ENCODE measurements at places on chromosomes 7 and 10.

DNA sequence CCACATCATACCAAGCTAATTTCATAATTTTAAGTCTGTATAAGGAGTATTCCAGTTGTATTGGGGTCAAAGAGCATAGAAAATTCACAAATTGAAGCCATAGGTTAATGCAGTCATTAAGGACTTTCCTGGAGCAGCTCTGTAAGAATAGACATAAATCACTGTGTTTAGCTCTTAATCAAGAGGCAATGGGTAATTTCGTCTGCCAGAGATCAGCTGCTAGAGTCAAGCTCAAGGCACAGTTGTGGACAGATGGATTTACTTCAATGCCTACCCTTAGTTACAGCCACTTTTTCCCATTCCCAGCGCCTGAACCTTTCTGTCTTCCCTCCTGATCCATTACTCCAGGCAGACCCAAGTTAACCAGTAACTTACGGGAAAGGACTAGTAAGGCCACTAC is 40.6 kb upstream of the AGBL3 start:
- no peak for DNase-seq

DNA sequence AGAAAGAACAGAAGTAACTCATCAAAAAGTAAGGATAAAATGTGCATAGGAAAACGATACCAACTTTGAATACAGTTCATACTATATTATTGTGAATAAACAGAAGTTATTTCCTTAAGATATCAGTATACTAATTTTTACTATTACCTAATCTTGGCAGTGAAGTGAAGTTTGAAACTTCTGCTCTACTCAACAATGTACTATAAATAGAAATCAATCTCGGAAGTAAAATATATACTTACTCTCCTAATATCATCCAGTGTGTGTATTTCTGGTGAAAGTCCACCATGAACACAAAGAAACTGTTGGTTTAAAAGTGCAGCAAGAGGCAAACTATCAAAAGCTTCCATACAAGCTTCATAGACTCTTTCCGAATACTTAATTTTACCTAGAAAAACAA is 24.6 kb downstream of the PPP3CB start:
- no peak for DNase-seq

- DNase-seq, result peak; percentile 12
Measured at GRCh38 chr10:97278491-97278989, 13.9 kb downstream of the ARHGAP19 start.

GRCh38 chr7:40232242-40232893 is 97.6 kb downstream of the SUGCT start:
- DNase-seq, result peak; percentile 1

DNA sequence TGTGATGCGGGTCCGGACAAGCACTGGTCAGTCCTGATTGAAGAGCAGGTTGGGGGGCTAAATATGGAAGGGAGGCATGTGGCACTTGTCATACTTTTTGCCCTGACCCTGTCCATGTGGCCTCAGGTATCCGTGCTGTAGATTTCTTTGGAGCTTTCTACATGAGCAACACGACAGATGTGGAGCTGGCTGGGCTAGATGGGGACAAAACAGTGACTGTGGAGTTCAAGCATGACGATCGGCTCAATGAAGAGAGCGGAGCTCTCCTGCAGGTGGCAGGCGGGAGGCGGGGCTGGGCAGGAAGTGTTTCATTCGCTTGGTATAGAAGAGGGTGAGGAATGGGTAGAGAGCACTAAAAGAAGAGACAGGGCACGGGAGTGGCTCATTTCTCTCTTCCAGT is 13.0 kb upstream of the CHCHD1 start:
- no peak for DNase-seq

DNA sequence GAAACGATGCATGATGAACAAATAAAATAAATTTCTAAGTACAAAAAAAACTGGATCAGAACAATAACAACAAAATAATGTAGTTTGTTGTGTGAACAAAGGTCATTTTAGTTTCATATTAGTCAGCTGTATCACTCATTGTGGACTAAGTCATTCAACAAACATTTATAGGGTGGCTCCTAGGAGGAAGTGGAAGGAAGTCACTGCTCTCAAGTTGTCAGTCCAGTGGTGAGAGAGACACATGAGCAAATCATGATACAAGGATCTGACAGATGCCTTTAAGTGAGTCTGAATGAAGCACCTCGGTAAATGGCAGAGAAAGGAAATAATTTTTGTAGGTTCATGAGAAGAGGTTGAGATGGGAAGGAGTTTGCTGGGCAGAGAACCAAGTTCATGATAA is 56.8 kb downstream of the EPDR1 start:
- DNase-seq, result no peak

GRCh38 chr10:127561647-127562046 is 12.5 kb downstream of the NPS start:
- DNase-seq, result no peak

GRCh38 chr10:58512491-58513187 is at the start of gene BICC1:
TSS of gene BICC1 (plus strand) at chr10:58512872. CDS start at chr10:58513144, 272 bp downstream.
- peak; percentile 1 for DNase-seq

GRCh38 chr10:97596101-97597082 is 6.9 kb downstream of the C10orf62 start:
- DNase-seq, result no peak

DNA sequence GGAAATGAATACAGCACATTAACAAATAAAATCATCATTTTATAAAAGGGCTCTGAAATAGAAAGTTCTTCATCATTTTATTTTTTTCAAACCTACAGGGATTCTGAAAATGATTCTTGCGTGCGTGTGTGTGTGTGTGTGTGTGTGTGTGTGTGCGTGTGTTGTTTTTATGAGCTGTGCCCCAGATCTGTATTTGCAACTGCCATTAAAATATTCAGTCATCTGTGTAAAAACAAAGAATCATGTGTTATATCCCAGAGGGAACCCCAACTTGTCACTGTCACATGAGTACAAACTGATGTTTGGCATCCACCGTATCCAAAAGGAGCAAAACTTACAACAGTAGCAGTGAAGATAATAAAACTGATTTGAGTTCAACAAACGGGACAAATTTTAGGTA is 635.4 kb upstream of the PFKP start:
- DNase-seq, result no peak

Measured in NCI-H1930 (cell line).